ENCODE measurements at places on chromosomes 1 and 21.

DNA sequence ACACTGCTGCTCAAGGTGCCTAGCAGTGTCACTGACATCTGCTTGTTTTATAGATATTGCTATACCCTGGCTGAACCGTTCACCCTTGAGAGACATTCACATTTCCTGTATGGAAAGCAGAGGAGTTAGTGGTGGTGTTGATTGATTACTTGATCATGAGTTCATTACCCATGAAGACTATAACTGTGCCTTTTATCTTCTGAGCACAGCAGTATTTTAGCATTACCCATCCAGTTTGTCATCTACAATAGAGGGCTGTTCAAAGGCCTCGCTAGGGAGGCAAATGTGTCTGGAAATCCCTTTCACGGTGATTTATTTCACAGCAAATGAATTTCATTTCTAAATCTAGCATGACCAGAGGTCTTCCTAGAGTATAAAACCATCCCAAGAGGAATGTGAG, 160.0 kb downstream of the DNM3 start:
- DNase-seq, result no peak

GRCh38 chr1:199522936-199523335, 504.6 kb upstream of the NR5A2 start:
- no peak for DNase-seq

DNA sequence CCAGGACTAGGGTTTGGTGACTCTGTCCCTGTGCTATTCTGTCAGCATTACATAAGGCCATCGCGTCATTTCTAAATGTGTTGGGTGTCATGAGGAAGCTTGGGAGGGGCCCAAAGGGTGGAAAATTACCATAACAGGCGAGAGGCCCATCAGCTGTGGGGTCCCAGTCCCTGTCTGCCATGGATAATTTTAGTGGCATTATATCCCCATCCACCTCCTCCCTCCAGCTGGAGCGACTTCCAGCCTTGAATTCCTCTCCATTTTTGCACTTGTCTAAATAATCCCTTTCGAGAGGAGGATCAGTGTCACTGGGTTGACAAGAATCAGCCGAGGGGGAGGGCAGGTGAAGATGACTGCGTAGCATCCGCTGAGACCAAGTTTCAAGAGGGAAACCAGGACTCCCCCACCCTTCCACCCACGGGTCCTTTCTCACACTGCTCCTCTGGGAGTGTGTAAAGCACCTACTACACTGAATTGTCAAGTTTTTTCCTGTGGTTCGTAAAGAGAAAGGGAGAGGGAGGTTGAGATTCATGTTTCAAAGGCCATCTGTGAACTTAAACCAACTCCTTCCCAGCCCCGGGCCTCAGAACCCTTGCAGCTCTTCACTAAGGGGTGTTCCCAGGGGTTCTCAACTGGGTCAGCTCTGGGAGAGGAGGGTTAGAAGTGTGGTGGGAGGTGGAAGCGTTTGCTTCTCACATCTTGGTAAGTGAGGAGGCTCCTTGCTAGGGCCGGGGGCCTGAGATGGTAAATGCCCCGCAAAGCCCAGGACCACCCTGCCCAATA, 29.2 kb downstream of the VASH2 start:
- DNase-seq, result no peak

- DNase-seq, result no peak
These were observed 4.9 kb downstream of the RUSC1 start for GRCh38 chr1:155325603-155325893.

GRCh38 chr1:62717483-62717882, 29.3 kb upstream of the DOCK7 start:
- no peak for DNase-seq

DNA sequence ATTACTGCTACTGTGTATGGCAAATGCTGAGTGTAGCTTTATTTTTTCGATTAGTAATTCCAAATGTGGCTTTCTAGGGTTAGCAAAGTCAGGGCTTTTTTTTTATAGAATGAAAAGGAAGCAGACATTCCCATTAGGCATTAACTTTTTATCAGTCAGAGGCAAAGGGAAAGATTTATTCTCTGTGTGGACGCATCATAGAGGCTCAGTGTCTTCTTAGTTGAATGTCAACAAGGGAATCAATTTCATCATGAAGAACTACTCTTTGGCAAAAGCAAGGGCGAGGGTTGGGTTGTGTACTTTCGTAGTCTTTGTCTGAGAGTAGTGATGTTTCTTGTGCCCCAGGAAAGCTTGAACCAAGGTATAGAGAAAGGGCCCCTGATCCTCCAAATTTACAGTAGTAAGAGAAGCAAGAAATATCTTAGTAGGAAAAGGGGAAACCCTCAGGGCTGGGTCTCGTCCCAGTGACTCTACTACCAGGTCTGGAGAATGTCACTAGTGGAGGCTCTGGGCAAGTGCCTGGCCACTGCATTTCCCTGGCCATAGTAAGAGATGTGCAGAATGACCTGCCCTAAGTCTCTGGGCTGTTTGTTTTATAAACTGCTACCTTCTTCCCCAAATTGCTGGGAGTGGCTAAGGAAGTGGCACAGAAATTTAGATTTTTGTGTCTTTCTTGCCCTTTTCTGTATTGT, 30.0 kb upstream of the MACF1 start:
- no peak for DNase-seq

- no peak for DNase-seq
These were observed 77.3 kb upstream of the BCAR3 start for GRCh38 chr1:93758842-93759515.

Measured in CD4-positive, alpha-beta T cell treated with Interleukin-2 at 100 ng/mL for 4 hours (primary cell).